ENCODE measurements at places on chromosomes 7 and 10.

DNA sequence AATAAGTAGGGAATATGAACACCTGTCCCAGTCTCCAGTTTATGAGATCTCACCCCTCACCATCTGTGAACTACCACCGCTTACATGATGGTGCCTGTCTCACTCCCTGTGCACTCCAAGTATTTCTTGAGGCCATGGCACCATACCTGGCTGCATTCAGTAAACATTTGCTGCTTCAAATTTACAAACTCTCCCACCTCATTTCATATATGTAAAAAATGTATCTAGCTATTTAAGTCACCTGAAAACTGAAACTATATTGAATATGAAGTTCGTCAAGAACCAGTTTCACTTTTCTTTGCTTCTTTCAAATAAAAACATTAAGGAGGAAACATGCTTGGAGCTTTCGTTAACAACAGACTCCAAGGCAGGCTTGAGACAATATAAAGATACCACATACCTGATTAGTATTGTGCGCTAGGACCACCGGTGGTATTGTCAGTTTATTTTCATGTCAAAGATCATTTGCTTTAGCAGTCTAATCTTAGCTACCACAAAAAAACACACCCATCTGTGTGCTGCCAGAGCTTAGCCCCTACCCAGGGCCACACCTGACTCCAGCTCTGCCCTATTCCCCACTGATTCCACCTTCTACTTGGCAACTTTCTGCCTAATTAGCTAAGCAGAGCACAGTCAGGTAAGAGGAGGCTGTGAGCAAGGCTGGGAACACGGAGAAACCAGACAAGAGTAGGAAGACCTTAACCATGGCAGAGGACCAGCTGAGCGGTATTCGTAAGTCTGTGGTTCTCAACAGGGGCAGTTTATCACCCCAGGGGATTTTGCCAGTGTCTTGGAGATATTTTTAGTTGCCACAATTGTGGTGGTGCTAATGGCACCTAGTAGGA is 92.0 kb downstream of the ZFAND4 start:
- no peak for DNase-seq

DNA sequence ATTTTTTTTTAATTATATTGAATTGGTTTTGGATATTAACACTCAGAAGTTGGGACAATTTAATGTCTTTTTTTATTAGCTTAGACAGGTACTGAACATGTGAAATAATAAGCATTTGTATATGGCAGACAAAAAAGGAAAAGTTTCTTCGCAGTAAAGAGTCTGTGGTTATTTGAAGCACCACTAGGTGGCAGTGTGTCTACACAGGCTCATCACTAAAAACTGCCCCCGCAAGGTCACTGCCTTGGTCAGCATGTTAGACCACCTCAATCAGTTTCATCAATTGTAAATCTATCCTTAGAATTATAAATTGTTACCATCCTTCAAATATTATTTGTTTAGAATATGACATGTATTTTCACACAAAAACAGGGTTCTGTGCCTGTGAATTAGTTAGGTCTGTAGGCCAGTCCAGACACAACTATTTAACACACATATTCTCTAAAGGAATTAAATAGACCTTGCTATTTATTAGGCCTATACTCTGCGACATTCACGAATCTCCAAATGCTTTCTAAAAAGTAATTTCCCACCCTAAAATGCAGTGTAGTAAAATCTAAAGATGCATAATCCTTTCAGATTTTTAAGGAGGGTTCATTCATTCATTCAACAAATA is 17.0 kb downstream of the PNLIPRP3 start:
- no peak for DNase-seq

- DNase-seq: no peak
These were observed 91.4 kb upstream of the PHYHIPL start for GRCh38 chr10:59085054-59085453.

GRCh38 chr7:104926601-104927041 is 87.4 kb upstream of the KMT2E start:
- DNase-seq: no peak

- no peak for DNase-seq
These were observed 76.8 kb downstream of the GATA3 start for GRCh38 chr10:8130973-8131911.

DNA sequence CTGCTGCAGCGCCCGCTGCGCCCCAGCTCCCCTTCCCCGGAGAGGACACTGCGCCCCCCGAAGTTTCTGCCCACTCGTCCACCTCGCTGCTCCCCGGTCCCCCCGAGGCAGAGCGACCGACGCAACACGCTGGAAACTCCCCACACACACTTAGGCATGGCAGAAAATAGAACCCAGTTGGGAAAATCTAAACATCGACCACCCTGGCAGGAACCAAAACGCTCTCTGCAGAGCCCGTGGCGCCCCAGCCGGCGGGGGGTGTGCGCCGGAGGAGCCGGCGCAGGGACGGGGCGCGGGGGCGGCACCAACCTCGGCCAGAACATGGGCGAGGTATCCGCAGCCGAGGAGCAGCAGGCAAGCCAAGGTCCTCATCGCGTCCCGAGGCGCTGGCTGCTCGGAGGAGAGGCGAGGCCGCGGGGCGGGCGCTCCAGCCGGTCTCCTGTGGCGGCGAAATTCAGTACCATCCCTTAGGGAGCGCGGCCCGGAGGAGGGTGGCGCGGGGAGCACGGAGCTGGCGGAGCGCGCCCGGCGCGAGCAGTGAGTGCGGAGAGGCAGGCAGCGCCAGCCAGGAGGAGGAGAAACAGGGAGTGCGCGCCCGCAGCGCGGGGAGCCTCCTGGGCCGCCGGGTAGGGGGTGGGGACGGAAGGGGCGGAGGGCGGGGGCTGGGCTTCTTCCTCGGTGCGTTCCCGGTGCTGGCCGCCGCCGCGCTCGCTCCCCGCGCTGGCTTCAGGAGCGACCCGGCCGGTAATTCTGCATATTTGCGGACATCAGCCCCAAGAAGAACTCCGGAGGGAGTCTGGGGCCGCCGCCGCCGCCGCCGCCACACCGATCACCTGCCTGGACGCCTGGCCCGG is 789 bp downstream of the PDGFA start:
- DNase-seq: no peak

All from GOT3 (cell line).